ENCODE measurements at places on chromosomes 7 and 10.

- no peak for DNase-seq
Measured at GRCh38 chr7:100476903-100477870, 1.8 kb downstream of the TSC22D4 start.

DNA sequence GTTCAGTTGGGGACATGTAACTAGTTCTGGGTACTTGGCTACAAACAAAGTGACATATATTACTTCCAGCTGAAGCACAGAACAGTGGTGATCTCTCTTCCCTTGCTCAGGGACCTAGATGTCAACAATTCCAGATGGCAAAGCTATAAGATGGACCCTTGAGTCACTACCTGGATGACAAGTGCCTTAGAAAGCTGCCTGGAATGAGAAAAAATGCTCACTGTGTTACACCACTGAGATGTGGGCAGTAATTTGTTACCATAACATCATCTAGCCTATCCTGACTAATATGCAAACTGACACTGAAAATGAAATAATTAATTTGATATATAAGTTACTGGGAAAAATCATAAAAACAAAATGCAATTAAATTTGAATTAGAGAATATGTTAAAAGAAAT lies 16.4 kb upstream of the CTTNBP2 start:
- DNase-seq, result no peak

- no peak for DNase-seq
Measured at GRCh38 chr7:116546054-116546453, 21.2 kb downstream of the CAV1 start.

DNA sequence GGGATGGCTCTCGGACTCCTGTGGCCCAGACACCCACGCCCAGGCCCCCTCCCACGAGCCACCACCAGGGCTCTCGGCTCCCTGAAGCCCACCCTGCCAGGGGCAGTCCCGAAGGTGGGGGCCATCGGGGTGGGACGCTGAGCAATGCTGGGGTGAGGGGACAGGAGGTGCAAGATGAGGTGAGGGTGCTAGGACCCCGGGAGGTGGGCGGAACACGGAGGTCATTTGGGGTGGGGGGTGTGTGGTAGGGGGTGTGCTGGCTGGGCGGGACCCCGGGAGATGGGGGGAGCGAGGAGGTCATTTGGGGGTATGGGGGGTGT lies 17.0 kb upstream of the LFNG start:
- DNase-seq, result no peak

DNA sequence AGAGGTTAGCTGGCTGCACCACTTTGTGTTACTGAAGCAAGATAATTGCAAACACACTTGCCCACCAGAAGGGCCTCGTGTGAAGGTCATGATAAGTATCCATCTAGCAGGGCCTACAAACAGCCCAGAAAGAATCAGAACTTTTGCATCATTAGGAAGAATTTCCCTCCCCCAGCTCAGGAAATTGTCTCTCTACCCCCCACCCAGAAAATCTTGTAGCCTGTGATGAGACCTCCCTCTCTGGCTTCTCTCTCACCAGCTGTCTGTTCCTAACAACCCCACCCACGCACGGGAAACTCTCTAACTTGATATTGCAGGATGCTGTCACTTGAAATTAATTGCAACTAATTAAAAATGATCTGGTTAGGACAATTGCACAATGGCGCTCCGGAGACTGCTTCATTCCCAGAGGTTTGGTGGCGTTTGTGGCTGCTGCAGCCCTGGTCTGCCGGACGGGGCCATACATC lies 34.5 kb downstream of the ZNF503 start:
- no peak for DNase-seq

GRCh38 chr10:21171936-21172541 lies 274.9 kb upstream of the NEBL start:
- no peak for DNase-seq

GRCh38 chr7:36777062-36777461 lies 52.8 kb upstream of the AOAH start:
- DNase-seq, result no peak

GRCh38 chr10:125783957-125784356 lies 8.3 kb upstream of the MMP21 start:
- no peak for DNase-seq

- no peak for DNase-seq
Measured at GRCh38 chr10:69043931-69044531, 43.9 kb upstream of the SRGN start.

DNA sequence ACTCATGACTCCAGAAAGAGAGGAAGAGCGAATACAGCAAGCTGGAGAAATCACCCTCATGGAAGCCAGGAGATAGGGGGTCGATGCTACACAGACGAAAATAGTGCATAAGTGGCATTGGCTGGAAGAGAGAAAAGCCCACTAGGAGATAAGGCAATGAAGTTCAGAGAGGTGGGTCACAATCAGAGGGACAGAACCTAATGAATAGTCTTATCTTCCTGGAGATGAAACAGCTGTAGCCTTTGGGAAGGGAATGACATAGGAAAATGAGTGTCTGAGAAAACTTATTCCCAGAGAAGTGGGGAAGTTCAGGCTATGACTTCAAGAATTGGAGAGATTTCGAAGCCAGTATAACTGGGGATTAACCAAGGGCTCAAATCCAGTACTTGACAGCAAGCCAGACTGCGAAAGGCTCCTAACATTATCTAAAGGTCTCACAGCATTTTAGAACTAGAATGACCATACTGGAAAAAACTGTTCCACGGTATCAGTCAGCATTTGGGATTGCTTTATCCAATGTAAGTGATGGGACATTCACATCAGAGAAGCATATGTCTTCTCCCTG lies 211.1 kb downstream of the ZNF365 start:
- DNase-seq, result no peak

DNA sequence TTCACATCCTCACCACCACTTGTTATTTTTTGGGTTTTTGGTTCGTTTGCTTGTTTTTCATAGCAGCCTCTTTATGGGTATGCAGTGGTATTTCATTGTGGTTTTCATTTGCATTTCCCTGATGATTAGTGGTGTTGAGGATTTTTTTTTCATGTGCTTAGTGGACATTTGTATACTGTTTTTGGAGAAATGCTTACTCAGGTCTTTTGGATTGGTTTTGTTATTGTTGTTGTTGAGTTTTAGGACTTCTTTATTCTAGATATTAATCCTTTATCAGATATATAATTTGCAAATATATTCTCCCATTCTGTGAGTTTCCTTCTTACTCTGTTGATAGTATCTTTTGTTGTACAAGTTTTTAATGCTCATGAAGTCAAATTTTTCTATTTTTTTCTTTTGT lies 42.8 kb downstream of the GAD2 start:
- no peak for DNase-seq

DNA sequence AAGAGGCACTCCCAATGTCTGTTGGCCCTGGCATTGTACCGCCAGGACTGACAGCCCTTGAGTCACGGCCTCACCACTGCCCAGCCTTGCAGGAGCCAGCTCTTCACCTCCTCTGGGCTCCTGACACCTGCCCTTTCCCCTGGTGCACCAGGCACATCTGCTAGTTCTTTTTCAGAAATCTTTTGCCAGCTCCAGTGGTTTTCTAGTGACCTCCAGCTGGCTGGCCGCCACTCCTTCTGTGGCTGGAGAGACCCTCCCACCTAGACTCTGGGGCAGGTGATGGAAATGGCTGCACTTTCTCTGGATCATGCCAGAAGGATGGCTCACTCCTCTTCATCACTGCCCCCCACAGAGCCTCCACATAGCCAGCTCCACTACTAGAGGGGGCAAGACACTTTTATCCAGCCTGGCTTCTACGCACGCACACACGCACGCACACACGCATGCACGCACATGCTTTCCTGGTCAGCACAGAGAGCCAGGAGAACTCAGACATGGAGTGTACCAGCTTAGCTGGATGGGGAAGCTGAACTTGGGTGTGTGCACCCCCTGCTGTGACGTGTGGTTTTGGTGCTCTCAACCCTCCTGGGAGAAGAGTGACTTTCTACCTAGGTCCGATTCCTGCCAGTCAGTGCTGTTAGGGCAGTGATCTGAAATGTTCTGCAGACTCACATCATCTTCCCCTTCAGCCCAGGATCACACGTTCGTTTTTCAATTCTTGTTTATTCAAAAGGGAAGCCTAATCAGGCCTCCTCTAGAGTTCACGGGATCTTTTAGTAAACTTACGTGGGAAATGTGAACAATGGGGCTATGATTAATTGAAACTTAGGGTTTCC lies 222.0 kb downstream of the PRPF18 start:
- no peak for DNase-seq

GRCh38 chr10:71040846-71041605 lies 152.7 kb upstream of the PCBD1 start:
- DNase-seq, result no peak

- no peak for DNase-seq
Measured at GRCh38 chr10:18100669-18101068, 39.6 kb upstream of the CACNB2 start.

DNA sequence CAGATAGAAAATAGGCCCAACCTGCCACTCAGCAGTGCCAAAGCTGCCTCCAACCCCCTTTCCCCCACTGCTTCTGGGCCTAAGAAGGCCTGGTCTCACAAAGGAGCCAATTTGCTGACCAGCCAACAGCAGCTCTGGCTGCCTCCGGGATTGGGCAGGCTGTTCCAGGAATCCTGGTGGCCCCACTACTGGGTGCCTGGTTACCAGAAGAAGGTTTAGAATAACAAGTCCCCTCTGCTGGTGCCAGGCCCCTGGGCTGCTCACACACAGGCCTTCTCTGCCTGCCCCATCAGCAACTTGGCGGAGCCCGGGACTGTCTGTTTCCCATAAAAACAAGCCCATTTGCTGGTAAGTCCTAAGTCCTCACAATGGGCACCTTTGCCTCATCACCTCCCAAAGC lies 1.2 kb downstream of the PHKG1 start:
- no peak for DNase-seq

DNA sequence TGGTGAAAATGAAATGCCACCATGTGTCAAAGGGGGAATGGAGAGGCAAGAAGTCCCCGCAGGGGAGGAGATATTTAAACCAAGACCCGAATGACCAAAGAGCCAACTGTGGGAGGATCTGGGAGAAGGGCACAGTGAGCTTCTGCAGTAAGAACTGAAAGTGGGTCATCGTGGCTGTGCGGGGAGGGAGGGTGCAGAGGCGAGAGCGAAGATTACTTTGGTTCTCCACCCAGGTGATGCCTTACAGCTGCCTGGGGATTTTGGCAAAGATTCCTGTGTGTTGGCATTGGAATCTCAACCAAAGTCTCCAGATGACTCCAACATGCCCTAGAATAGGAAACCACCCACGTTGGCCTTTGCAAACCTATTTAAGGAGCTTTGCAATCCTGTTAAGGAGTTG lies 44.2 kb upstream of the ADAM12 start:
- no peak for DNase-seq

DNA sequence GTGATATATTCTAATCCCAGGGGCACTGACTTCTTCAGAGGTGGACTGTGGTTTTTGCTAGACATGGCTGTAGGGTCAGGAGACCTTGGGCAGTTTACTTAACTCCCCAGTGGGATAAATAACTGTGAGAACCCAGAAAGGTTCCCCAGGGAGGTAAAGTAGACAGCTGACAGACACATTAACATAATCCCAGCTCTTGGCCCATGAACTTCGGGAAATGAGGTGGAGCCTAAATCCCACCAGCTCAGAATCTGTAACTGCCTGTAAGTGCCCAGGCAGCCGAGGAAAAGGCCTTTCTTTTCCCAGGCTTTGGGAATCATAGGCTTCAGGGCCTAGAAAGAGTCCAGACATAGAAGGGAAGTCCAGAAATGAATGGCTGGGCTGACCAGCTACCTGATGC lies 106.0 kb downstream of the LRRC18 start:
- DNase-seq, result no peak

GRCh38 chr10:48464121-48464870 lies 140.6 kb downstream of the ARHGAP22 start:
- no peak for DNase-seq

DNA sequence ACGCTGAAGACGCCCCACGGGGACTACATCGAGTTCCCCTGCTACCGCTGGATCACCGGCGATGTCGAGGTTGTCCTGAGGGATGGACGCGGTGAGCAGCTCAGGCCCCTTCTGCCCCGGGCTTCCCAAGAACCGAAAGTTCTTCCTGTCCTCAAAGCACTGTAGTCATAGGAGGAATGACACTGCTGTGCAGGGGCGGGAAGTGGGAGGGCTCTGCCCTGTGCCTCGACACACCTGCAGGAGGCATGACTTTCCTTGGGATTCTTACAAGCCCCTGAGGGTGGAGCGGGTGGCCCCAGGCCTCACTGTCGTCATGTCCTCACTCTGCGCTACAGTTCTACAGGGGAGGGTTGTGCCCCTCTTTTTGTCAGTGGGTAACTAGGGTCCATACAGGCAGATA lies 8.6 kb downstream of the ALOX5 start:
- no peak for DNase-seq

DNA sequence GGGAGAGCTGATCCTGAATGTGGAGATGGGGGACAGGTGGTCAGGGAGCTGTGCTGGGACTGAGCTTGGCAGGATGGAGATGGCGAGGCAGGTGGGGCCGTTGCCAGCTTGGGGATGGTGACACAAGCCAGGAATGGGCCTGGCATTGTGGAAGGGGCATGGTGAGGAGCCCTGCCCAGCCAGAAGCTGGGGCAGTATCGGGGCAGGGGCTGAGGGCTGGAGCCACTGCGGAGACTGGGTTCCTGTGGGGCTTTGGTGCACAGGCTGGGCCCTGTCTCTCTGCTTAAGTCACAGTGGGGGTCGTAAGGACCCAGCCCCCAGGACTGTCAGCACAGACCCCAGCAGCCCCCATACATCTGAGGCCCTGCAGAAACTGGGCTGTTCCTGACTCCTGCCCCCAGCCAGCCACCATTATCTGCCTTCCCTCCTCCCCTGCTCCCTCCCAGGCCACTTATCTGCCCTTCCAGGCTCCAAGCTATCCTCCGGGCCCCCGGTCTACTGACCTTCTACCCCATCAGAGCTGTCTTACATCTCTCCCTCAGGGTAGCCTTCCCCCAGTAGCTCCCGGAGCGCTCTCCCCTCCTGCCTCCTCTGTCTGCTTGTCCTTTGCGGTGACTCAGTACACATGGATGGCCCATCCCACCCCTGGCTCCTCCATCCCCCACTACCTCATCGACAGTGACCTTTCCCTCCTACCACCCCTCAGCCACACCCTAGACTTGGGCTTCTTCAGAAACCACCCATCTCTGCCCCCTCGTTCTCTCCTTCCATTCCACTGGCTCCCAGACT lies 44.2 kb downstream of the PPIF start:
- DNase-seq, result no peak

DNA sequence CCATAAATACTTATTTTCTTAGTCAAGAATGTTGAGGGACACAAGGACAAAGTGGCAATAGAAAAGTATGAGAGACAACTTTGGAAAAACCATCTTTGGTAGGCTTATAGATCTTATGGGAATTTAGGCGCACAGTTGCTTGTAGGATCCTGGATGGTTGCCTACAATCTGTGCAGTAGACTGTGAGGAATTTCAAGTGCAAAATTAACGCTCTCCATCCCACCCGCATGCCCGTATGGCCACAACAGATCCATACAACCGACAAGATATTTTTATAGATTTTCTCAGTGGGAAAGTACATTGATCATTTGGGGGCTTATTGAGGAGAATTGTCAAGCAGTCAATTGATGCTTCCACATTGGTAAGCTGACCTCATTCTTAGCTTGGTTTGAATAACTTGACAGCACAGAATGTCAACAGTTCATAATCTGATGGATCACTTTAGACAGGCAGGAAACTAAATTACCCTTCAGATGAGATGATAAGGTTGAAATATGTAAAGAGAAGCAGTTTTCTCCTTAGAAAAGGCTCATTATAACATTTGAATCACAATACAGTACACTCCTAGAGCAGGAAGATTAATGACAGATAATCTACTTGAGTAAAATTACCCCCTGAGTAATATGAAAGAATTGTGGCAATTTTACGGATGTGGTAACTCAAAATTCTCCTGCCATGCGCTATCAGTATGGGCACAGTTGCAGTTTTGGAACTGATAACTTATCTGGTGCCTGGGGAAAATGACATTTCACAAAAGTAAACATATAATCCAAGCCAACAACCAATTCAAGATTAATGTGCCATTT lies 479.7 kb downstream of the KIF20B start:
- DNase-seq, result no peak

All from stimulated activated CD4-positive, alpha-beta T cell treated with anti-CD3 and anti-CD28 coated beads, TNF-alpha, amount 100 ng/mL, for 4 hours (primary cell).